Kidney epithelial cell (primary cell): ENCODE measurements at places on chromosomes 5 and 9.

DNA sequence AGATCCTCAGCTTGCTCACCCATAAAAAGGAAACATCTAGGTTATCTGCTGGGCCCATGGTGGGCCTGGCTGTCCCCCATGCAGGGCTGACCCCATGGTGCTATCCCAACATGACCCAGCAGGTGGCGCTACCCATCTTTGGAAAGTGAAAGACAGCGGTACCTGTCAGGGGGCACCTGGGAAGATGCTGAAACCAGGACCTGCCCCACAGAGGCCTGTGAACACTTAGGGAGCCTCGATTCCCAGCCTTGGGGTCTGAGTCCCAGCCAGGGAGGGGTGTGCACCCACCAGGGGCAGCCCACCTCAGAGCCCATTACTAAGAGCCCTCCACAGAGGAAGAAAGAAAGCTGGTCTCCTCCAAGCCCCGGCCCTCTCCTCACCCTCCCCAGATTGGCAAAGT, 46.6 kb upstream of the IPPK start:
- no peak for DNase-seq

GRCh38 chr5:1510631-1511030, 13.1 kb downstream of the LPCAT1 start:
- DNase-seq, result no peak

- no peak for DNase-seq
Observed at GRCh38 chr5:16600397-16600796, 16.4 kb downstream of the RETREG1 start.

- DNase-seq, result no peak
Observed at GRCh38 chr5:128424646-128425045, 113.4 kb downstream of the FBN2 start.

DNA sequence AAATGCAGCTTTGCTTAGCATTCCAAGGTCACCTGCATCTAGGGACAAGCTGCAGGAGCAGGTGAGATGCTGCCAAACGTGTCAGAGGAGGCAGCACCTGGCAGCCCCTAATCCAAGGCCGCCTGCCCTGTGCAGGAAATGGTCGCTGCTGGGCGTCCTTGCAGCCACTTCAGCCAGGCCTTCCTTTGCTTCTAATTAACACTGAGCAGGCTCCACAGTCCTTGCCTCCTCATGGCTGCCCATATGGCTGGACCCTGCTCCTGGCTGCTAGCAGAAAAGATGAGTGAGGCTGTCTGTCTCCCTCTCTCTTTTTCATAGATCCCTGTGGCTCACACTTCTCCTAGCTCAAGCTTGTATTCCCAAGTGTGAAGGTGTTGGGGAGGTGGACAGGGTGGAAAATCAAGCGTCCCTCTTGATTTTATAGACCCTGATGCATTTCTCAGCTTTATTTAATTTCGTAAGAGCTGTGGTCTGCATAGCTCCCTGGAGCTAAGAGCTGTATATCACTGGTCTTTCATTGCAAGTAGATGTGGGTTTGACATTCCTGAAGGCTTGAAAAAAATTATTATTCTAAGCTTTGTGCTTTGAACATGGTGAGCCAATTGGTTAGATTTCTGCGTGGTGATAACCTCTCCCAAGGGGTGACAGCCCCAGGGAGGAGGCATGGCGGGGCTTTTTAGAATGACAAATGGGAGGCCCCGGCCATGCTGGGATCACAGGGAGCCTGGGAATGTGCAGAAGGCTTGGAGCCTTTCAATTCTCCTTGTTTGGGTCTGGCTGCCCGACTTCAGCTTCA, 193.8 kb downstream of the SLIT3 start:
- no peak for DNase-seq

- no peak for DNase-seq
Observed at GRCh38 chr5:172548981-172549687, 91.9 kb upstream of the NEURL1B start.

GRCh38 chr9:16057541-16057940, 504.7 kb downstream of the CCDC171 start:
- DNase-seq, result no peak

DNA sequence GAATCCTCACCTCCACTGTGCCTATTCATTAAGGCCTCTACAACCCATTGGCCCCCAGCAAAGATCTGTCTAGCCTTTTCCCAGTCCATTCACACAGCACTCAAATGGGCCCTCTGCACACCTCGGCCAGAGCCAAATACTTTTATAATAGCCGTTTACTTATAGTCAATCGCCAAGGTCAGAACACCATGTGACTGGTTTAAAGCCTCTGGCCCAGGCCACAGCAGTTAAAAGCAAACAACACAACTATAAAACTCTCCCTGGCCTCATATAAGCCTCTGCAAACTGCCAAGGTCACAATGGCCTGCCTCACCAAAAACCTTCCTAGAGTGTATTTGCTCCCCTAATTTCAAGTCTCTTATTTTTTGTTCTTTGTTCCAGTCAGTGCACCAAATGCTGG, 562.6 kb downstream of the CAAP1 start:
- DNase-seq, result no peak

DNA sequence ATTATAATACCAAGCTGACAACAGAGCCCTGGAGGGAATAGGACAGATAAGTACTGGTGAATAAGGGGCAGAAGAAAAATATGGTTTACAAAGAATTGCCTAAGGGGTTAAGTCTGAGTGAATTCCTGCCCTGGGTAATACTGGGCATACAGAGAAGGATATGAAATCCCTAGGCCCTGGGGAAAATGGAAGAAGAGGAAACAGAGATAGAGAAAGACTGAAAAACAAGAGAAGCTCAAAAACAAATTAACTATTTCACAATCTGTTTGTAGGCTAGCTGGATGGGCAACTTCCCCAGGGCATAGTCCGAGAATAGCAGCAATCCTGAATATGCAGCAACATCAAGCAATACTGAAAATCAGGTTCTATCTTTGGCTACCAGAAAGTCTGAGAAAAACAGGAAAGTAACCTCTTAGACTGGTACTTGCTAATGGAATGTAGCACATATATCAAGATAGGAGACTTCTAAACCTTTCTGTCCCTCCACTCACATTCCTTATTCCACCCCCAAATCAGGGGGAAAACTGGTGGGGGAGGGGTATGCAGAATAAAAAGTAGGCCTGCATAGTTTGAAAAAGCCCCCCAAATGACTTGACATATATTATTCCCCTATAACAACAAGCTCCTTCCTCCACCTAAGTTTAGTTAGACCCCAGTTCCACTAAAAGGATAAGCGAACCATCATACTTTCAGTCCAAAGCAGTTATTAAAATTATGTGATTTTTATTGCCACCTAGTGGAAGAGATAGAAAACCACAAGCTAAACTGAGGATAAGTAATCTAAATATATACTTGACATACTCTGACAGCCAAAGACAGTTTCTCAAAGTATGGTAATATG, 20.6 kb downstream of the SLC38A9 start:
- DNase-seq, result no peak

GRCh38 chr5:67350618-67351201, 154.1 kb upstream of the CD180 start:
- no peak for DNase-seq

DNA sequence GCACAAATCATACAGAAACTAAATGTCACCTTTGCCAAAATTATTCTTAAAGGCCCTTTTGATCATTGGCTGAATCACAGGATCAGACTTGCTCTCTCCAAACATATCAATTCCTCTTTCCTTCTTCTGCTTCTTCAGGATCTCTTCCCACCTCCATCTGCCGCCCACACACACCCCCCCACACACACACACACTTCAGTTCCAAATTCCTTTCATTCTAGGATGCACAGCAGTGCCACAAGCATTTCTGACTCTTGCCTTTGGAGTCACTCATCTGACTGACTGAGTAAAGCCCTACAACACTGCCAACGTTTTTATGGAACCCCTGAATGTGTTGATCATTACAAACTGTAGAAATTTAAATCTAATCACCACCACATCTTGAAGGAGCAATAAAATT, 22.9 kb downstream of the DNAH5 start:
- peak; percentile 29 for DNase-seq

DNA sequence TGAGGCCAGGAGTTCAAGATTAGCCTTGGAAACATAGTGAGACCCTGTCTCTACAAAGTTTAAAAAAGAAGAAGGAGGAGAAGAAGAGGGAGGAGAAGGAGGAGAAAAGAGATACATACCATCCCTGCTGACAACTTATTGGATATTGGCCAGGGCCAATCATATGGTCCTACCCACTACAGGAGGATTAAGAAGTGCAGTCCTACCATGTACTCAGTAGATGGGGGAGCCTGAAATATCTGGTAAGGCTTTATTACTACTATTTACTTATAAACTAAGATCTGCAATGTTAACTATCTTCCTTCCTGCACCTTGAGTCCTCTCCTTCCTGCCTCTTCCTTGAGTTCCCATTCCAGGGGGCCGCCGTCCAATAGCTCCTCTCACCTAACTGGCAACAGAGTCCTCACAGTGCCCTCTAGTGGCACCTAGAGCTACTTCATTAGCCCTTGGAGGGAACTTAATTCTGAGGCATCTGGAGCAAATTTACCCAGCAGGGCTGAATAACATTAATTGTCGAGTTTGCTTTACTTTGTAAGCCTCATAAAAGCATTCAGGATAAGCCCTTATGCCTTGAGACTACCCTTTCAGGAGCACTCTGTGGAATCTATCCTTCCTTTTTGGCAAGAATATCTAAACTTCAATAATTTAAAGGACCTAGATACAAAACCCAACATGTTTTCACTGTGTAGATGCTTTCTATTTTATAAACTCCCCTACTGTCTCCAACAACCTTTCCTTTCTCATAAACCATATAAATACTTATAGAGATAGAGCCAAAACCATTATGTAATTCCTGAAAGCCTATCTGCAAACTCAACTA, 39.1 kb upstream of the RANBP6 start:
- DNase-seq, result peak; percentile 28

- no peak for DNase-seq
Observed at GRCh38 chr9:123033864-123034601, 566 bp downstream of the GPR21 start.

GRCh38 chr5:116572350-116573278, 2.0 kb downstream of the SEMA6A start:
- no peak for DNase-seq

DNA sequence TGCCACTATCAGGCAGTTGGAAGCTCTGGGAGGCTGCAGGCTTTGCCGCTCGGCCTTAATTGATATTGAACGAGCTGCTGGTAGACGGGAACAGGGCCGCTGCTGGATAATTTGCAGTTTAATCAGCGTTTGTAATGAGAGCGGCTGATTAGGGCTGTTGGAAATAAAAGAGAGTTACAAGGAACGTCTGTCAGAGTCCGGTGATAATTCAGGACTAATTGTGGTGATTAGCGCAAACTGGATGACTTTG, 68.2 kb upstream of the TBCA start:
- no peak for DNase-seq

- no peak for DNase-seq
Observed at GRCh38 chr5:180832638-180833068, 28.4 kb downstream of the ZFP62 start.

DNA sequence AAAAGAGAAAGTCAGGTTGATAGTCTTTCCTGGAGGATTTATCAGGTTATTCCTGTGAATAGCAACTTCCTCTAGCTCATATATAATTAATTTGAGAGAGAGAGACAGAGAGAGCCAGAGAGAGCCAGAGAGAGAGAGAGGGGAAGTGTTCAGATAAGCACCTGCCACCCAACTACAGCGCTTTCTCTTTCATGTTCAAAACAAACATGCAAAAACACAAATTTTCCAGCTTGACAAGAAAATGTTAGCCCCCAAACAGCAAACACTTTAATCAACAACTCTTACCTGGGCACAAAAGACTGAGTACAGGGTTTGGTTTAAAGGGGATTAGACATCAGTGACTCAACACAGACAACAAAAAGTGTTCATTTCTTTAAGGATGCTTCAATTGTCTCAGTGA, 61.7 kb upstream of the PLPP6 start:
- DNase-seq, result no peak

- DNase-seq, result no peak
Observed at GRCh38 chr5:36815871-36816270, 60.7 kb upstream of the NIPBL start.

DNA sequence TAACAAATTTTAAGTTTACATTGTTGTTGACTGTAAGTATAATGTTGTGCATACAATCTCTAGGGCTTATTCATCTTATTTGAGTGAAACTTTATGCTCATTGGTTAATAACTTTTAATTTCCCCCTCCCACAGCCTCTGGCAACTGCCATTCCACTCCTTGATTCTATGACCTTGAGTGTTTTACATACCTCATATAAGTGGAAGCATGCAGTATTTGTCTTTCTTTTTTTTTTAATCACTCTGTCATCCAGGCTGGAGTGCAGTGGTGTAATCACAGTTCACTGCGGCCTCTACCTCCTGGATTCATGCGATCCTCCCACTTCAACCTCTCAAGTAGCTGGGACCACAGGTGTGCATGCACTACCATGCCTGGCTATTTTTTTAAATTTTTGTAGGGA, 83.9 kb downstream of the KCTD16 start:
- no peak for DNase-seq

DNA sequence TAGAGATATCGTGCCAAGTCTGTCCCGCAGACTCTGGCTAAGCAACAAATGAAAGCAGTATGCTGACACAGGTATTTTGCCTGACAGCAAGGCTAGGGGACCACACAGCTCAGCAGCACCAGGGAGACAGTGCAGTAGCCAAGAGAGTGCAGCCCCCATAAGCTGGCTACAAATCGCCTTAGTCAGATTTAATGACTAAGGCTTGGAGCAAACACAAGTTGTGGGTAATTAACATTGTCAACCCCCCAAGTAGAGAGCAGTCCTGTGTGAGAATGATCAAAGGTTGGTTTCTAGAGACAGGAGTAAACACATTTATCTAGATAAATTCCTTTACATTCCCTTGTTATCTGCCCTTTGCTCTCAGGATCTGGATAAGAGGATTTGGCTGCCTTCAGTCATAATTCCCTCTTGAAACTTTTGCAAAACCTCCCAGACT, 1434.5 kb upstream of the CDH6 start:
- no peak for DNase-seq

GRCh38 chr5:129041196-129041881, 53.2 kb upstream of the ISOC1 start:
- DNase-seq, result no peak

DNA sequence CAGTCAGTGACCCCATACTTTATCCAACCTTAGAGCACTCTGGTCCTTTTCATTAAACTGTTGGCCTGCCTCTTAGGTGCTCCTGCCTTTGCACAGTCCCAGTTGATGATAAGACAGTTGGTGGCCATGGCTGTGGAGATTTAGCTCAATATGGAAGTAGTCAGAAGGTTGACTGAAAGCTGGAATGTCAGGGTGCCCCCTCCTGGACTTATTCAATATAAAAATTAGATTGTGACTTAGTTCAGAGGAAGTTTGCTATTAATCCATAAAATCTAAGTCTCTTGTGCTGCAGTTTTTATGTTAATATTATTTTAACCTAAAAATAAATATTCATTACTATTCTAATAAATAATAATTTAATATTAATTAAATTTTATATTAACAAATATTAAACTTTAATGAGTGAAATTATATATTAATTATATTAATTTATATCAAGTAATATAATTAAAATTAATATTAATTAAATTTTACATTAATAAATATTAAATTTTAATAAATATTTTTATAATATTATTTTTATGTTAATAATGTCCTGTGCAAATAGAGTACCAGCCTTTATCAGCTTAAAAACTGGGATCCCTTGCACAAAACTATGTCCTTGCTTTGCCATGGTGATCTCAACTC, 77.7 kb upstream of the ADAMTSL1 start:
- DNase-seq, result no peak
